ENCODE measurements at places on chromosomes 16 and 17.

GRCh38 chr17:80886641-80887573, 104.7 kb upstream of the CHMP6 start:
- no peak for DNase-seq

DNA sequence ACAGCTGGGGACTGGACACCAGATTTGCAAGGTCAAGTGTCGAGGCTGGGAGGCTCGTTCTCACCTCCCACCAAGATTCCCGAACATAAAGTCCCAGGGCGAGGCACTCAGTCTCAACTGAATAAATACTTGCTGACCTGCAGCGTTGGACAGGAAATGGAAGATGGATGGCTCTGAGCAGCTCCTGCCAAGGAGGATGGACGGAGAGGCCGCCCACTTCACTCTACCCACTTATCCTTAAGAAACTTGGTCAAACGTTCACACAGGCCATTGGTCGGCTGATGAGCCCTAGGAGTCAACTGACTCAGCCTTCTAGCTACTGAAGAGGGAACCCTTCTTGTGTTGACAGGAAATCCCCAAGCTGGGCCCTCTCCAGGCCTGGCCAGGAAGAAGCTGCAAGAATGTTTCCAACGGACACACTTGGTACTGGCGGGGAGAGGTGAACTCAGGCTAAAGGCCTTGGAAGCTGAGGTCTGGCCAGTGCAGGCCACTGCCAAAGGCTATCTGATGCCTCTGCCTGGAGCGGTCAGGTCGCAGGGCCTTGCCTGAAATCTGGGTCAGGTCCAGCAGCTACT, 50.0 kb downstream of the VAC14 start:
- no peak for DNase-seq

DNA sequence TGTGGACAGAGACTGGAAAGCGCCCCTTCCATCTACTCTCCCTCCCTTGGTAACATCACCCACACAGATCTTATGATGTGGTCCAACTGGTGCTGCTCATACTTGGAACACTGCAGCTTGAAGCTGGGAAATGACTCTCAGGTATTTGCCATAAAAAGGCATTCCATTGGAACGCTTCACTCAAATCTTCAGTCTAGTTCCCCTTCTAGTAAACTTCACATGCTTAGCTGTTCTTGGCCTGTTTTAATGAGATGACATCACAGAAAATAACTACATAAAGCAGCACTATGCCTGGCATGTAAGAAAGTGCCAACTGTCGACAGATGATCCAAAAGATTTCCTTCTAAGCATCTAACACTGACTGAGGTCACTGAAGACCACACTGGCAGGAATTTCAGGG, 9.3 kb downstream of the ZNF263 start:
- DNase-seq, result no peak

DNA sequence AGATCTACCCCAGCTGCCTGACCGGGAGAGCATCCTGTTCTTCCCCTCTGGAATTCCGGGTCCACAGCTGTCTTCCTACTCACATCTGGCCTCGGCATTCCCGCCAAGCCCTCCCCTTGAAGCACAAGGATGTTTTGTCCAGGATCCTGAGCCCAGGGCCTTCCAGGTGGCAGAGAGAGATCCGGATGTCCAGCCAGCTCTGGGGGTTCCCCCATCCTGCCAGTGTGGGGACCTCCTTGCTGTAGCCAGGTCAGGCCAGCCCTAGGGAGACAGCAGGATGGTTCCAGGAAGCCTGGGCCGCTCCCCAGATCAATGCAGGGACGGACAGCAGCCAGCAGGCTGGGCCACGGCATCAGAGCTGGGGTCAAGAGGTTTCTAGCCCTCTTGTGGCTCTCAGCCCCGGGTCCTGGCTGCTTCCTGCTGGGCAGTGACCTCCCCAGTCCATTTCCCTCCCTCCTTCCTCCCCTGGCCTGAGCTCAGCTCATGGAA, 55.3 kb downstream of the SOCS3 start:
- DNase-seq, result no peak

- DNase-seq, result no peak
These were observed 15.6 kb upstream of the LITAF start for GRCh38 chr16:11602321-11602720.

- DNase-seq, result no peak
These were observed 26.3 kb downstream of the ERN1 start for GRCh38 chr17:64103391-64104364.

GRCh38 chr16:6111390-6111789, 1013.8 kb upstream of the EEF2KMT start:
- no peak for DNase-seq

- peak; percentile 11 for DNase-seq
These were observed 45.4 kb downstream of the STH start for GRCh38 chr17:46044286-46044928.

- no peak for DNase-seq
These were observed 1.8 kb upstream of the NUBP1 start for GRCh38 chr16:10741844-10742243.

Data from stimulated activated CD4-positive, alpha-beta T cell treated with anti-CD3 and anti-CD28 coated beads, TNF-alpha, amount 100 ng/mL, for 1 hour (primary cell).